ENCODE measurements at places on chromosomes 2 and 18.

GRCh38 chr2:218289639-218290315 is 2.5 kb downstream of the TMBIM1 start:
- DNase-seq = no peak

GRCh38 chr2:105903051-105903674 is 158.5 kb downstream of the NCK2 start:
- DNase-seq = no peak

- no peak for DNase-seq
These were observed 22.9 kb downstream of the TDRD15 start for GRCh38 chr2:21146638-21147037.

GRCh38 chr2:20365249-20365817 is 14.7 kb upstream of the PUM2 start:
- DNase-seq = no peak

DNA sequence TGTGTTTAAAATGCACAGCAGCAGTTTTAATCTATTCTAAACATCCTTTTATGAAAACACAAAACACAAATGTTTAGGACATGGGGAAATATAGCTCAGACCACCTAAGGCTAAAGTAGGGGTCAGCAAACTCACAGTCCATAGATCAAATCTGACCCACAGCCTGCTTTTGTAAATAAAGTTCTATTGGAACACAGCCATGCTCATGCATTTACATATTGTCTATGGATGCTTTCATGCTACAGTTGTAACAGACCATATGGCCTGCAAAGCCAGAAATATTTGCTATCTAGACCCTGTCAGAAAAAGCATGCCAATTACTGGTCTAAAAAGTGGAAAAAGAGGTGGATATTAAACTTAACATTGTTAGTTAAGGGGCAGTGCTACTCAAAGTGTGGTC is 1105.4 kb upstream of the KLHL29 start:
- no peak for DNase-seq

- no peak for DNase-seq
These were observed 14.2 kb upstream of the TTC21B start for GRCh38 chr2:165967746-165968145.

DNA sequence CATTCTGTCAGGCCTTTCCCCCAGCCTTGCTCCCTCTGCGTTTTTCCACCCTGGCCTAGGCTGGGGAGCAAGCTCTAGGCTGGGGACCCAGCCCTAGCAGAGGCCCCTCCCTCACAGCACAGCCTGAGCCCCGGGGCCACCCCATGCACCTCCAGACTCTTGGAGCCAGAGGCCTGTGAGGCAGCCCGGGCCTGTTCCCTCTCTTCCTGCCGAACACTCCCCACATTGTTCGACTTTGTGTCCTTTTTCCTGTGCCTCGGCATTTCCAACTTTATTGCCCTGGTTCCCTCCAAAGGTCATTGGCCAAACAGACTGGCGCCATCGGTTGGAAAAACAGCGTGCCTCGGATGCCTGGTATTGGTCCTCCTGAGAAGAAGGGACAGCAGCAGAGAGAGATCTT is 79.7 kb downstream of the HS1BP3 start:
- no peak for DNase-seq
